ENCODE measurements at places on chromosomes 6 and 20. TPM values are rescaled to one million over a fixed set of nuclear protein-coding genes. Genes with fewer than 3 reads are reported as not detected.

DNA sequence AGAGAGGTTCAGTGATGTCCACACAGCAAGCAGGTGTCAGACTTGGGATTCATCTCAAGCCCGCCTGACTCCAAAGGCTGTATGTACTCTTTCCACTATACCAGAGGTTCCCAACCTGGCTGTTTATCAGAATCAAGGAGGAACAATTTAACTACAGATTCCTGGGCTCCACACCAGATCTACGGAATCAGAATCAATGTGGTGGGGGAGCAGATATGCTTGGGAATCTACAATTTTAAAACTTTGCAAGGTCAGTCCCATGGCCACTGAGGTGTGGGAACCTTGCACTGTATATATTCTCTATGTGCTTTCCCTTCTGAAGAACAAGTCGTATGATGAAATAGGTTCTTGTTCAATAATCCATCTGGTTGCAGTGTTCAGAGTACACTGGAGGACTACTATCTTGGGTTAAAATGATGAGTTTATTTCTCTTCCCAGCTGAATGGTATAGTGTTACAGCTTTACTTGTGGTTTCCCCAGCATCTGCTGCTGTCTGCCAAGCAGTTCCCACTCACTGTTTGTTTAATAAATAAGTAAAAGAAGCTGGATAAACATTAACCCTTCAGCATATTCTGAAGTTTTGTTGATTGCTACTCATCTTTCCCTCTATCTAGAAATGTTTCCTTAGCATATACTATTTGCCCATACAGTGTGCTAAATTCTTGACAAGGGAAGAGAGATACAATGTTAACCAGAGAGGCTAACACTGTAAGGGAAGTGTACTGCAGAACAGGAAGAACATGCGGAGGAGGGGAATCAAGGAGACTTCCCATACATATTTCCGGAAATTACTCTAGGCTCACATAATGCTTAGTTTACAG is 9.9 kb downstream of the TTI1 start:
- no peak for DNase-seq

- peak; percentile 31 for DNase-seq
These were observed 481 bp downstream of the SERPINB6 start for GRCh38 chr6:2970753-2971419.

- DNase-seq = no peak
These were observed 115.2 kb downstream of the PSMB1 start for GRCh38 chr6:170437719-170438401.

DNA sequence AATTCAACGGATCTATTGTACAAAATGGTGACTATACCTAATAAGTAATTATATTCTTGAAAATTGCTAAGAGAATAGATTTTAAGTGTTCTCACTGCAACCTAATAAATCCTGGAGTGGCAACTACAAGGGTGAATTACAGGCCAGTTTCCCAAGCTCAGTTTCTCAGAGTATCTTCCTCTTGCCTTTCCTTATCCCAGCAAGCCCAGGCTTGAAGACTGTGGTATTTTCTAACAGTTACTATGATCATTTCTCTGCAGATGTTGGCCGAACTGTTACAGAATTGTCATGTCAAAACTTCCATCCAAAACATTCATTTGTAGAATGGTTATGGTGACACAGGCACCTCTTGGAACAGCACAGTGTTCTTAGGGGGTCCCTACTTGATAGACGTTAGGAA is 138.1 kb upstream of the PTCHD4 start:
- no peak for DNase-seq

DNA sequence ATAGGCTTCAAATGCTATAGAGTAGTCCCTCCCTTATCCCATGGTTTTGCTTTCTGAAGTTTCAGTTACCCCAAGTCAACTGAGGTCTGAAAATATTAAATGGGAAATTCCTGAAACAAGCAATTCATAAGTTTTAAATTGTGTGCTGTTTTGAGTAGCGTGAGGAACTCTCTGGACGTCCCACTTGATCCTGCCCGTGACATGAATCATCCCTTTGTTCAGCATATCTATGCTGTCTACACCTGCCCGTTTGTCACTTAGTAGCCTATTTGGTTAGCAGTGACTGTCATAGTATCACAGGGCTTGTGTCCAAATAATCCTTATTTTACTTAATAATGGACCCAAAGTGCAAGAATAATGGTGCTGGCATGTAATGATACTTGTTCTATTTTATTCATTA is 5.0 kb downstream of the PCMT1 start:
- no peak for DNase-seq

DNA sequence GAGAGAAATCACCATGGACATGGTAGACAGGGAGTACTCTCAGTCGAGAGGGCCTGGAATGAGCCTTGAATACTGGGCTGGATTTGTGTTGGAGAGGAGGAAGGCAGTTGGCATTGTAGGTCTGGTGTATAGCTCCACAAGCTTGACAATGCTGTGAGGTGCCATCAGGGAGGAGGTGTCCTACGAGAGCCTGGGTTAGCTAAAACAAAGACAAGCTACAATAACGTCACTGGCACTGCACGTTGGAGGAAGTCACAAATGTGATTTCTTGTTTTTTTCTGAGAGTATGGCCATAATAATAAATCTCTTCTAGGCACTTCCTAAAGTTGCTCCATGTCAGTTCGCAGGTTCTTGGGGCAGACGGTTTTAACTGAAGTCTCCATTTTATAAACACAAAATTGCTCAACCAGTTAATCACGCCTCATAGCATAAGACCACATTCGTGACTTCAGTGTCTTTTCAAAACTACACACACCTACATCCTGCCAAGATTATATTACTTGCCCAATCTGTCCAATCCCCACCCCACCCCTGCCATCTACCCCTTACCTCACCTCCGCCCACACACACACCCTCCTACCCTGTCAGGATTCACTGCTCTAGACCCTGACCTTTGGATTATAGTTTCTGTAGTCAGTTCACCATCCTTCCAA is 4.4 kb upstream of the HLA-DMB start:
- no peak for DNase-seq

DNA sequence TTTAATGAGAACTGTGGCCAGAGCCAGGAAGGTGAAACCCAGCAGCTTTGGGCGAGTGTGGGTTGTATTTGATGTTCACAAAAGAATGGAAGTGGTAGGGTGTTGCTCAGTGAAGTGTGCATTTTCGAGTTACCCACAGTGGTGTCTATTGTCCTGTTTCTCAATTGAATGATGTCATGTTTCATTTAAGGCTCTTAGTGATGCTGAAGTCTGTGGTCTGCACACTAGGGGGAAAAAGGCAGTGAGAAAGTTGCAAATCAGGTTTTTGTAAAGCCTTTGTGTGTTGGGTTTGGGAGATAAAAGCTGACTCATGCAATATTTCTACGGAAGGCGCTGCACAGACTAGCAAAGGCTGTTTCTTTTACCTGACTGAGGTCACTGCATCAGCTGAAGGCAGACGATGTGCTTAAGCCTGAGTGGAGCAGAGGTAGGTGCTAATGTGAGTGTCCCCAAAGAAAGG is 121.1 kb downstream of the PLEKHG1 start:
- peak; percentile 5 for DNase-seq

GRCh38 chr6:143288923-143289322 is 161.6 kb downstream of the ADAT2 start:
- DNase-seq = no peak

DNA sequence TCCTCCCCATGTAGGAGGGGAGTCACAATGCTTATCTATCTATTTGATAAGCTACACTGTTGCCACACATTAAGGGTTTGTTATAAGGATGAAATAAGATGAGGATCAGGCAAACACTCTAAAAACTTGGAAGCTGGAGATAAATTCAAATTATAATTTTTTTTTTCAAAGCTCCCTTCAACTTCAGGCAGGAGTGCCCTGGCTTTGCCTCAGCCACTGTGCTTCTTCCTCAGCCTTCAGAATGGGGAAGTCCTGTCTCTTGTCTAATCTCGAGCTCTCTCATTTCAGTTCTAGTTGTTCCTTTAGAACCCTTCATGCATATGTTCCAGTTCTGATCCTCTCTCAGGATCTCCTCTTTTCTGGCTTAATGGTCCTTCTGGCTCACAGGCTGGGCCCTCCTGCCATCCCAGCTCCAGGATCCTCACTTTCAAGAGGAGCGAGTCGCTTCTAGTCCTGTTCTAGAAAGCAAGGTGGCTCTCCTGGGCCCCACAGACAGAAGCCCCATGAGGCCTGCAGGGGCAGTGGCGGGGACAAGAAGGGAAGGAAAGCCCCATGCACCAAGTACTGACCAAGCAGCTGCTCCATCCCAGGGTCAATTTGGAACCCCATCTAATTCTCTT is 164.3 kb downstream of the VEGFA start:
- no peak for DNase-seq

DNA sequence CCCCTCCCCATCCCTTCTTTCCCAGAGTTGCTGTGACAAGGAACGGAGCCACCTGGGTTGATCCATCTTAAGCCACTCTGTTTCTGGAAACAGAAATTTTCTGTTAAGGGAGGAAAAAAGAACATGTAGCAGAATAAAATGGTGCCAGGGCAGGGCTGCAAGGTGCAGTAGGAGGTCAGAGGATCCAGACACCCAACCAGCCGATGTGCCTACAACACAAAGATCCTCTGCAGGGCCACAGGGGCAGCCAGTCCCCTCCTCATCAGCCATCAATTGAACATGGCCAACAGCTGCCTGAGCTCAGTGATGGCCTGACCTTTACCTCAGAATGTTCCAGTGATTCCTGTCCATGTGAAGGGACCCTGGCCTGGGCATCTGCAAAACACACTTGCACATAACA is 11.9 kb downstream of the MDFI start:
- DNase-seq = no peak

GRCh38 chr6:166939345-166939744 is 17.0 kb downstream of the RNASET2 start:
- no peak for DNase-seq

GRCh38 chr20:14113416-14113815 is 118.1 kb downstream of the MACROD2 start:
- no peak for DNase-seq

- no peak for DNase-seq
These were observed 120.1 kb downstream of the MAP3K5 start for GRCh38 chr6:136672144-136672543.

DNA sequence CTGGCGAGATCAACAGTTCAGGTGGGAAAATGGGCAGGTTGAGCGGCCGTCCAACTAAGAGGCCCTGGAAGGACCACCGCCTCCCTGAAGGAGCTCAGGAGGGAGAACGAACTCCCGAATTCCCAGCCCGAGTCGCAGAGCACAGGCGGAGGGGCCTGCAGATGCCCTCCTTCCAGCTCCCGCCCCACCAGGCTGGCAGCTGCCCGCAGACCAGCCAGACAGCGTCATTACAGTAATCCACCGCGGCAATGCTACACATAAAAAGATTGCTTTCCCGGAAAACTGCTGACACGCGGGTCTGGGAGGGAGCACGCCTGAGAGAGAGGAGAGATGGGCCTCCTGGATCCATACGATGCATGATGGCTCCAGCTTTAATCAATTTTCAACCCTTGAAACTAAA is 30.5 kb upstream of the SLCO4A1 start:
- no peak for DNase-seq

- DNase-seq = peak; percentile 83
These were observed 535 bp downstream of the EXOC2 start for GRCh38 chr6:692356-692851.

DNA sequence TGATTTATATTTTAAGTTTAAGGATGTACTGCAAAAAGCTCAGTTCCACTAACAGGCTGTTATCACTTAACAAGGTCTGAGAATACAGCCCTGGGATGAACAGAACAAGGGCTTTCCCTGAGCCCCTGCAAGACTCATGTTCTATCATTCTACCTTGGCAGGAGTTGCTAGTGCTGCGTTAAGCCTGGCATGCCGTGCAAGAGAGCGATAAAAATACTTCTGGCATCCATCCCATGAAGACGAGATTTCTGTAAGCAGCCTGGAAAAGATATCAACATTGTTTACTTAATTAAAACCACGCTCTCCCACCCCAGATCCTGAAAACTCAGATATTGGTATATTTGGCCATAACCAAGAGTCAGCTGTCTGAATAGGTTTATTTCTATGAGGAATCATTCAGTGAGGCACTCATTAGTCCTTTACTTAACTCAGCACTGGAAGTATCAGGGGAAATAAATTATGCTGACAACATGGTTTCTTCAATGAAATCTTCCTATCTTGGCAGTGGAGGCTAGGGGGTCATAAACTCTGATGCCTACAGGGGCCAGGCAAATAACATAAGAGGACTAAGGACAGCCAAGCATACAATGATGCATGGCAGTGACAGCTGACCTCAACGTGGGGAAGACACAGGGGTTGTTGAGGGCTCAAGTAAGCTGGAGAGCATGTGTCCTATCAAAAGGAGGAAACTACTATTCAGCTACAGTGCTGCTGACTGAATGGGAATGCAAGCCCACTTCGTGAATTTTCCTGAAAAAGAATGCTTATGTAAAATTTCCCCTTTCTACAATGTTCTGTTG is 37.6 kb upstream of the LYRM2 start:
- no peak for DNase-seq

- no peak for DNase-seq
These were observed 199.1 kb downstream of the COL9A1 start for GRCh38 chr6:70103798-70104197.

GRCh38 chr20:35680452-35681183 is 15.9 kb upstream of the CPNE1 start:
- no peak for DNase-seq

DNA sequence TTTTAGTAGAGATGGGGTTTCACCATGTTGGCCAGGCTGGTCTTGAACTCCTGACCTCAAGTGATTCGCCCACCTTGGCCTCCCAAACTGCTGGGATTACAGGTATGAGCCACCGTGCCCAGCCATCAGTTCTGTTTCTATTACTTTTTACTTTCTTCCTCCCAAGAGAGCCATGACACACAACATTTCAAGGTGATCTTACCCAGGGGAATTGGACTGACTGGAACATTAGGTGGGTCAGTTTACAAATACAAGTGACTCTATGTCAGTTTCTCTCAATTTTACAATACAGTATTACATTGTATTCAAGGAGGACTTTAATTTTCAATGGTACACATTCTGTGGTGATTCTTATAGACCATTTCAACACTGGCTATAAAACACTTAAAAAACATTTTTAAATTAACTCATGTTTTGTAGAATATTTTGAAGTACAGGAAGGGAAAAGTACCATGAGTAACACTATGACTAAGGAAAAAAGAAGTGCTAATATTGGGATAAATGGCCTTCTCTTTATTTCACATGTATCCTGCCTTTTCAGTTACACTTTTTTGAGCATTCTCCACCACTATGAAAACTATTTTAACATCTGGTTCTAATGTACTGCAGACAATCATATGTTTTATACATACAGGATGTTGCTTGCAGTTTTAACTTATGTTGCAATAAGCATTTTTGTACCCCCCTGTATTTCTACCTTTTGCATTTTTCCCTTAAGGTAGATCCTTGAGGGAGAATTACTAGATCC is 8.4 kb downstream of the TPBG start:
- DNase-seq = no peak

GRCh38 chr6:25713824-25714223 is 40.7 kb upstream of the SLC17A4 start:
- DNase-seq = no peak

IP6K3 gene
- total RNA-seq = not detected

TCP11 gene
- not detected for total RNA-seq

ARID1B gene
- total RNA-seq = 76.8 TPM

ADGRF1 gene
- total RNA-seq = not detected

F13A1 gene
- total RNA-seq = not detected

WFDC10B gene
- total RNA-seq = not detected

PFDN4 gene
- total RNA-seq = 26.8 TPM

SMOC2 gene
- total RNA-seq = not detected

GRIK2 gene
- total RNA-seq = not detected

CCDC170 gene
- not detected for total RNA-seq

CTAGE9 gene
- total RNA-seq = not detected

Measured in activated CD4-positive, alpha-beta T cell treated with anti-CD3 and anti-CD28 coated beads, Interleukin-2, amount 10 ng/mL, durations not matched to agents 7 days and 5 days (primary cell).